ENCODE measurements at places on chromosomes 12 and 14. TPM values are rescaled to one million over a fixed set of nuclear protein-coding genes. Genes with fewer than 3 reads are reported as not detected.

- DNase-seq = no peak
Observed at GRCh38 chr12:116613256-116613655, 54.1 kb downstream of the MAP1LC3B2 start.

DNA sequence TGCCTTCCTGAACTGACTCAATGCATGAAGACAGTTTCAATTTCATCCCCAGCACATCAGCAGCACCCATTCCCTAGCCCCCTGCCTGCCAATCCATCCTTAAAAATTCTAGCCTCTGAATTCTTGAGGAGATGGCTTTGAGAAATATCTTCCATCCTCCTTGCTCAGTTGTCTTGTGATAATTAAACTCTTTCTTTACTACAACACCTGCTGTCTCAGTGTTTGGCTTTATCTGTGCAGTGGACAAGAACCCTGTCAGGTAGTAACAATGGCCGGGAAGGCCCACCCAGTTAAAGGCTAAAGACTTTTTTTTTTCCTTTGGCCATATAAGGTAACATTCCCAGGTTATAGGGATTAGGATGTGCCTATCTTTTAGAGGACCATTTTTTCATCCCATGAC, 114.4 kb upstream of the NAP1L1 start:
- no peak for DNase-seq

GRCh38 chr14:99571303-99571986, 32.6 kb downstream of the CCDC85C start:
- DNase-seq = no peak

DNA sequence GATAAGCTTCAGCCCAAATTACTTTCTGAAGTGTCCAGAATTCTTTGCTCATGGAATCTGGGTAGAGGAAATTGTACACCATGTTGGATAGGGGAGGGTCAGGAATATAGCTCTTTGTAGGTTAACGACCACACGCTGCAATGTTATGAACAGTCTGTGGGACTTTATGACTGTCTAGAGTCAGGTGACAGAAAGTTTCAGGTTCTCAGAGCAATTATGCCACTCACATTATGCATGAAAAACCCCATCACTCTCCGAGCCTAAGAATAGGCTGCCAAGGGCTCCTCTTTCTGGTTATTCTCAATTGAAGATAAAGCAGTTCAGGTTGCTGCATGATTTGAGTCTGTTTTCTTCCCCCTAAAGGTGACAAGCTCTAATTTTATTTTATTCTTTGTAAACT, 430.9 kb downstream of the ATP23 start:
- no peak for DNase-seq

DNA sequence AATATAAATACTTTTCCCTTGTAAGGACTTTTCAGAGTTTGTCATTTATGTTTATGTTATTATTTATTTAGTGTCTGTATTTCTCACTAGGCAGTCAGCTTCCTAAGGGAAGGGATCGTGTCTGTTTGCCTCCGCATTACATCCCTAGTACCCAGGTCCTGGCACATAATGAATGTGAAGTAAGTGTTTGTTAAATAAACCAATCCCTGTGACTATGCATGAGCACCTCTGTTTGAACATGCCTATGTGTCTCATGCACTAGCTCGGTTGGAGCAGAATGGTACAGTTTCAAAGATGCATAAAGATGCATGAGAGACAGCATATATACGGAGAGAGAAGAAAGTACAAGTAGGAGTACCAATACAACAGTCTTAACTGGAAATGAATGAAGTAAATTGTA, 99.3 kb downstream of the KIF21A start:
- DNase-seq = no peak

DNA sequence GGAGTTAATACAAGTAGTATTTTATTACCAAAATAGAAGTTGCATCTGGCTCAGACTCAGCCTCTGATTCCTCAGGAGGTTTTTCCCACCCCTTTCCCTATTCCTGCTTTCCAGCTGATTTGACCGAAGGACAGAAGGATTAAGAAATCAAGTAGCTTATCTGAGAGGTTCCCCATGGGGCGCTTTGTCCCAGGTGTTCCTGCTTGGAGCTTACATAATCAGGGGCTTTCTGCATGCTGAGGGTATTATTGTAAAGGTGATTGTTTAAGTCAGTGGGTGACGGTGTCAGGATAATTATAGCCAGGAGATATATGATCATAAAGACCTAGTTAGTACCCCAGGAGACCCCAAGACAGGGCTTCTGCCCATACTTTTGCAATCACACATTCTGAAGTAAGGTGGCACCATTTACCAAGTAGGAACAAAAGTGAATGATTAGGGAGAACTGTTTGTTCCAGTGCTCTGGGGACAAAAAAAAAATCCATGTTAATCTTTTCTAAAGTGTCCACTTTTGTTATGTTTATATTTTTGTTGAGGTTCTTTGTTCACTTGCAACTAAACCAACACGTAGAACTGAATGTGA, 921.3 kb downstream of the NRXN3 start:
- peak; percentile 16 for DNase-seq

GRCh38 chr12:46585854-46586621, 213.5 kb upstream of the SLC38A2 start:
- DNase-seq = peak; percentile 70

- DNase-seq = peak; percentile 73
Observed at GRCh38 chr14:36520601-36521525, 831 bp upstream of the NKX2-1 start.

- DNase-seq = no peak
Observed at GRCh38 chr14:89616852-89617341, 199.9 kb upstream of the FOXN3 start.

DNA sequence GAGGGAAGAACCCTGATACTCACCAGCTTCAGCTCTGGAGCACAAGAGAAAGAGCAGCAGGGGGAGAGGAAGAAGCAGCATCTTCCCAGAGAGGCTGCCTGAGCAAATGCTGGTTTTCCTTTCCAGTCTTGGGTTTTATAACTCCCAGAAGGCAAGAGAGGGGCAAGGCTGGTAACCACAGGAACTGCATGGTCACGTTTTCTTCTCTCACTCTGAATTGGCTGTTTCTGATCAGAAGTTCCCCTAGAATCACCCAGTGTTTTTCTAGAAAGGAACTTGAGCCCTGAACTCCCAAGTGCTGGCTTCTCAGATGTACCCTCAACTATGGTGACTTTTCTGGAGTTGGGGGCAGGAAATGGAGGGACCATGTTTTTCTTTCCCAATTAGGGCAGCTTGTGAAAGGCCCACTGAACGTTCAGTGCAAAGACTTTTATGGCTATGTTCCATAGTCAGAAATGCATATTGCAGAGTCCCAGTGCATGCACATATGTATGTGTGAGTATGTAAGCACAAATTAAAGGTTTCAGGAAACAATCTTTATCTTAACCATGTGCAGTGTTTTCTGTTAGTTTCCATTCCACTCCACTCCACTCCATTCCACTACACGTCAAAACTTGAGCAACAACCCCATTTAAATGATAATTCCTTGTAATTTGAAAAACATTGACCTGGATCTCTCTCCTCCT, at the start of gene CMA1:
Gene CMA1, minus strand, starts transcription at position 111 of the 686 bp plus-strand sequence. Its CDS starts 30 bp downstream, at position 81.
- DNase-seq = no peak

- no peak for DNase-seq
Observed at GRCh38 chr14:93343797-93344196, 3.2 kb upstream of the COX8C start.

DNA sequence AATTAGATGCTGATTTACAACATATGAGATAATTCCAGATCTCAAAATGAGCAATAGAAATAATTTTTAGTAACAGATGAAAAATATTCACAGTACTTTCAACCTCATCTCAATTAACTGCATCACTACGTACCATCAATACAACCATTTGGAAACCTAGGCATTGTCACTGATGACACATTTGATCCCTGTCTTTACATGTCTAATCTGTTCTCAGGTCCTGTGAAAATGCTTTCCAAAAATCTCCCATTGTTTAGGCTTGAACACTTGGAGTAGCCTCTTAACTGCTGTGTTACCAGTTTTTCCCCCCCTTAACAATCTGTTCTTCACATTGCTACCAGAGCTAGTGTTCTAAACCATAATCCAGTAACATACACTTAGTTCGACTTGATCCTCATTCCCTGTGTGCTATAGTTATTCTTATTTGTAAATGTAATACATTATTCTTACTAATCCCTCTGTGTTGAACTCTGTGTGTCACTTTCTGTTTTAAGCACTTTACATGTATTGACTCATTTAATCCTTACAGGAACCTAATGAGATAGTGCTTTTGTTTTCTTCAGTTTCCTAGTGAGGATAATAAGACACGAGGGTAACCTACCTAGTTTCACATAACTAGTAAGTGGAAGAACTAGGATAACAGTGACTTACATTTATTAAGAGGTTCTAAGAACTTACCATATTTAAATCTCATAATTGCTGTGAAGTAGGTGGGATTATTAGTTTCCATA, 41.7 kb downstream of the LARP4 start:
- DNase-seq = no peak

DNA sequence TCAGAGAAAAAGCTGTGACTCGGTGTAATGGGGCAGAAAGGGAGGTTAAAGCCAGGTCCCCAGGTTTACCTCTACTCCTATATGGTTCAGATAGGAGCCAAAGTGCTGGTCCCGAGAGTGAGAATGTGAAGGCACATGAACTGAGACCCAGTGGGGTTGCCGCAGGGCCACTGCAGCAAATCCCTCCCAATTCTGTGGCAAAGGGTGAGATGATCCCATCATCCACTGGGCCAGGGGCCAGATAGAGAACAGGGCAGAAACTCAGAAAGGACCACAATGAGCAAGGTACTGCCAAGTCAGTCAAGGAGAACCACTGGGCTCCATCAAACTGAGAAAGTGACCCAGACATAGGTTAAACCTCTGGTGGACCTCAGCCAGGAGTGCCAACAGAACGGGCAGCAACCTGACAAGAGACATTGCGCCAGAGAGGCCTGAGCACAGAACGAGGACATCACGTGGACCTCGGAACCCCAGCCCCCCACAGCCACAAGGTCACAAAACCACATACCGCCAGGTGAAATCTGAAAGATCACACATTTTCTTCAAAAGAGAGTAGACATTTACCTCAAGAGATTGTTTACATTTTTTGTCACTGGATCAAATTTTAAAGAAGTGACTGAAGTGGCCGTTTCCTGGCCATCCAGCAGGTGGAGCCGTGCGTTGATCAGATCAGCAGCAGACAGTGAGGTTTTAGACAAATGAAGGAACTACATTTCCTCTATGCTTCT, 20.5 kb upstream of the ITPR2 start:
- DNase-seq = peak; percentile 57

Gene ARHGAP9
- 3.9 TPM for total RNA-seq

Gene MEG3
- 534 TPM for total RNA-seq

Gene KCNJ8
- 1.9 TPM for total RNA-seq

Gene SMIM41
- 0.14 TPM for total RNA-seq

Gene CLEC2A
- total RNA-seq = 3.5 TPM

Gene ABCB9
- total RNA-seq = 5.8 TPM

Gene LRRC43
- total RNA-seq = 0.21 TPM

Gene FAM181A
- total RNA-seq = not detected

Gene GALNT9
- 0.90 TPM for total RNA-seq

Gene CISTR
- total RNA-seq = 0.81 TPM

Gene TAS2R10
- not detected for total RNA-seq
